Stimulated activated CD4-positive, alpha-beta T cell treated with anti-CD3 and anti-CD28 coated beads, Interleukin-2, amount 100 ng/mL, for 24 hours (primary cell): ENCODE measurements at places on chromosomes 11 and 22.
A peak's percentile ranks its signal among the peaks of the same experiment; 100 is the strongest.

DNA sequence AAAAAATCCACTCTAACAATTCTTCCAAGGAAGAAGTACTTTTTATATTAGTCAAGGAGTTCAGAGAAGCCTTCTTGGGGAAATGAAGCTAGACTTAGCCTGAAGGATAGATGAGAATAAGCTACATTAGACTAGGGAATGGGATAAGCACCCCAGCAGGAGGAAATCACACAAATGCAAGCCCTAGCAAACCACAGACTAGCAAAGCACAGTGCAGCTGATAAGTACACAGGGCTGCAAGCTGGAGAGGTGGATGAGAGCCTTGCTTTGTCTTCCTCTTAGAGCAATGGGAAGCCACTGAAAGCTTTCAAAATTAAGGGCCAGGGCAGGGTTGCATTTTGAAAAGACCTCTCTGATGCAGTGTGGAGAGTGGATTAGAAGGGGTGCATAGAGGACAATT lies 946.2 kb downstream of the LRRC4C start:
- no peak for DNase-seq

- no peak for DNase-seq
Measured at GRCh38 chr11:95886462-95886861, 37.4 kb downstream of the MTMR2 start.

DNA sequence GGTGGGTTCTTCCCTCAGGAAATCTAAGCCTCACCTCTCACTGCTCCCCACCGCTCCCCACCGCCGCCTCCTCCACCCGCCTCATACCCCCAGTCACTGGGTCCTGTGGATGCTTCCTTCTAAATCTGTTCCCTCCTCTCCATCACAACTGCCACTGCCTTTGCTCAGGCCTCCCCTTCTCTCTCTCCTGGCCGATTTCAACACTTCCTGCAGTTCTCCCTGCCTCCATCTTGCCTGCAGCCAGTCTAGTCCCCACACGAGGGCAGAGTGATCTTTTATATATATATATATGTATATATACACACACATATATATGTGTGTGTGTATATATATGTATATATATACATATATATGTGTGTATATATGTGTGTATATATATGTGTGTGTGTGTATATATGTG lies 27.8 kb downstream of the CREB3L1 start:
- DNase-seq = no peak

- DNase-seq = no peak
Measured at GRCh38 chr11:64210301-64211020, 3.9 kb downstream of the FERMT3 start.

- DNase-seq = no peak
Measured at GRCh38 chr22:17343766-17344165, 25.5 kb upstream of the CECR2 start.

- DNase-seq = peak; percentile 58
Measured at GRCh38 chr22:36339171-36340065, 48.3 kb downstream of the MYH9 start.

DNA sequence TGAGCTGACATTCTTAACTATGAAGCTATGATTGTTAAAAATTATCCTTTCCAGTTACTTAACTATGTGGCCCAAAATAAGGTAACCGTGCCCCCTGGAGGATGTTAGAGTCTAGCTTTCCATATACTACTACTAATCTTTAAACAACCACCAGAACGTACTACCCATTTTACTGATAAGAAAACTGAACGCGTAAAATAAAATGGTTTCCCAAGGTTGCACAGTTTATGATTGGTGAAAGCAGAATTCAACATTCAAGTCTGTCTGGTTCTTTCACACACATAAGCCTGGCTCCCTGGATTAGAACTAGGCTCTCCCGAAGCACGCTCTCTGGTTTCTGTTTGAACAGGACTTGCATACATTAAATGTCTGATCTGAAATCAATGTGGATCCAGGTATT lies 437.8 kb upstream of the CCDC90B start:
- no peak for DNase-seq

DNA sequence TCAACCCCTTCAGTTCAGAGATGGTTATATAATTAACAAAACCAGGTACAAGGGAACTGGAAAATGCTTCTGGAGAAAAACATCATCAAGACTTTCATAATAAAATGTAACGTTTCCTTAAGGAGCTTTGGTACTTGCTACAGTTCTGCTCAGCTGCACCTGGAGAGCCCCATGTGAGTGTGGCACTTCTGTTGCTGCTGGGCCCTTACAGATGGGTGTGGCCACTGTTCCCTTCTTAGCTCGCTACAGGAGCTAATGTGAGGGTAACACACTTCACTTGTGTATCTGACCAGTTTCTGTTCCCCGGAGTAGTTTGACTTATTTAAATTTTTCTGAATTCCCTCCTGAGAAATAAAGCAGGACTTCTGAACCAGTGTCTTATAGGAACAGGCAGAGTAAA lies 4.0 kb downstream of the POU2AF3 start:
- no peak for DNase-seq

DNA sequence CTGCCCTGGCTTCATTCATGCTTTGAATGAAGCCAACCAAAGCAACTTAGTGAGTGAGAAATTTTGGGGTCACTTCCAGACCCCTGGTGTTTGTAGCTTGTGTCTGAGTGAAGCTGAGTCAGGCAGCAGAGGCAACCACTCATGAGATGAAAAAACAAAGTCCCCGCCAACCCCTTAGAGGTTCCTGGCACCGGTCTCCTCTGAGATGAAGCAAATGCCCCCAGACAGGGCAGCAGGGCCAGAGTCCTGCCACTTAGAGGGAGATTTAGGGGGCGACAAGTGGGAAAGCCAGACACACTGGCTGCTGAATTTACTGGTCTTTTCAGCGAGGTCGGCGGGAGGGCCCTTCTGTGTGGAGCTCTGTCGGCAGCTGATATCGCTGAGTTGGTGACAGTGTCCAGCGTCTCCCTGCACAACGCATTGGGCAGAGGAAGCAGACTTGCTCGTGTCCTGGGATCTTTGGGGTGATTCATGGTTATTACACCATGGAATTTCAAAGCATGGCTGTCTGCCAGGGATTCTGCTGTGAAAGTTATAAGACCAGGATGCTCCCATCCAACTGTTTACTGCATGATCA lies 482.6 kb downstream of the MIAT start:
- DNase-seq = no peak

DNA sequence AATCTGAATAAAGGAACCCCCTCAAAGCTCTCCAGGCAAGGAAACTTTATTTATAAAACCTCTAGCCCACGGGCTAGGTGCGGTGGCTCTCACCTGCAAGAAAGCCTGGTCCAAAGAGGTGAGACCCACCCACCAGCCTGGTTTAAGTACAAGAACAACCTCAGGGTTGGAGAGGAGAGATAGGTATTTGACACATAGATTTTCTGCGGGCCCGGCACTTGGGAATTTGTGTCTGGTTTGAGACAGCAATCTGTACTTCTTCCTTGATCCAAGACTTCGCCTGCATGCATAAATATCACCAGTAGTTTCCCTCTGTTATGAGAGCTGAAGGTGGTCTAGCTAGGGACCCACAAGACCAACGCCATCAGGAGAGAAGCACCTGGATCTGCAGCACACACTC lies 73.2 kb upstream of the CAPRIN1 start:
- DNase-seq = no peak

GRCh38 chr11:24705474-24705873 lies 208.6 kb downstream of the LUZP2 start:
- DNase-seq = no peak

DNA sequence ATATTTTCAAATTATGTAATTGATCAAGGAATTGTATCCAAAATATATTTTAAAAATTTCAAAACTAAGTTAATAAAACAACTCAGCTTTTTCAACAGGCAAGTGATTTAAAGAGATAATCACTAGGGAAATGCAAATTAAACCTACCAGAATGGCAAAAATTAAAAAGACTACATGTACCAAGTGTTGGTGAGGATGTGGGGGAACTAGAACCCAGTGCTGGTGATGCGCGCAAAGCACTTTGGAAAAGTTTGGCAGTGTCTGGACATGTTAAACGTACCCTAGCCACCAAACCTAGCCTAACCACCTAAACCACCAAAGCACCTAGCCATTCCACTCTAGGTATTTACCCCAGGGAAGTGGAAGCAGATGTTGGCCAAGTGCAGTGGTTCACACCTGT lies 22.9 kb downstream of the PACSIN2 start:
- DNase-seq = no peak

DNA sequence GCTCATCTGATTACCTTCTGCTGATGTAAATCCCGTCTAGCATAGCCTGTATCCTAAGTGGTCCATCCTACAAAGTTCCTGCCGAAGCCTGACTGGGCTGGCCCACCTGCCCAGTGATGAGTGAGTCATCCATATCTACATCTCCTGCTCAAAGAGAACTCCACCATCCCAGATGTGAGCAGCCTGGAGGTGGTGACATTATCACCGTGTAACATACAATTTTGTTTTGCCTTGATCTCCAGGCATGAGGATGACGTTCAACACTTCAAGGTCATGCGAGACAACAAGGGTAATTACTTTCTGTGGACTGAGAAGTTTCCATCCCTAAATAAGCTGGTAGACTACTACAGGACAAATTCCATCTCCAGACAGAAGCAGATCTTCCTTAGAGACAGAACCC lies 5.6 kb downstream of the TMA7B start:
- no peak for DNase-seq

- DNase-seq = peak; percentile 6
Measured at GRCh38 chr11:119472856-119473222, 49.9 kb upstream of the THY1 start.

DNA sequence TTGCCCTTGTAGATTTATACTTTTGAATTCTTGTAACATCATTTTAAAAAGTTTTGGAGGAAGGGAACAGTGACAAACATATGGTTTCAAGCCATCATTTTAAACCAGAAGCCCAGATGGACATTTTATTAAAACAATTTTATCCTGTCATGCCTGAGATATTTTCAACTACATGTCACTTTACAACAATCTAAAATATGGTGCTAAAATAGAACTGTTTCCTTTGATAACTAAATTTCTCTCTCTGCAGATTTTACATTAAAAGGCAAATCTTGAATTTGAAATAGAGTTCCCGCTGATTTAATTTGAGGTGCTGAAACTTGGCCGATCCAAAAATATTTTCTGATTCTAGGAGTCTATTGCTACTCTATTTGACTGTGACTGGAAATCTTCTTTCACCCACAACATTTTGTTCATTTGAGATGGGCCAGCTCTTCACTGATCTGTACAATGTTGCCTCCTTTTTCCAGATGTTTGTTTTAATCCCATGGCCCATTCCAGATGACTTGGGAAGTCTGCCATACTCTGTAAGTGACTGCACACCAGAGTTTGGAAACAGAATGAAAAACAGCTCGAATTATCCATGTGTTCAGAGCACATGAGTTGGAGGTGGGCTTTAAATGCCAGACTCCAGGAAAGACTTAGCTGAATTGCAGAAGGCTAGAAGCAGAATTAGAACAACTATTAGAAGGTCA lies 402.5 kb downstream of the TMEM135 start:
- no peak for DNase-seq

- DNase-seq = no peak
Measured at GRCh38 chr11:44356351-44356750, 46.4 kb upstream of the ALX4 start.

- DNase-seq = no peak
Measured at GRCh38 chr11:337711-338110, 17.1 kb upstream of the IFITM3 start.

GRCh38 chr22:46515208-46516111 lies 22.0 kb downstream of the CELSR1 start:
- no peak for DNase-seq
